Stimulated activated CD8-positive, alpha-beta memory T cell treated with anti-CD3 and anti-CD28 coated beads, Interleukin-15, amount 100 ng/mL, for 24 hours (primary cell): ENCODE measurements at places on chromosomes 13 and 19.

DNA sequence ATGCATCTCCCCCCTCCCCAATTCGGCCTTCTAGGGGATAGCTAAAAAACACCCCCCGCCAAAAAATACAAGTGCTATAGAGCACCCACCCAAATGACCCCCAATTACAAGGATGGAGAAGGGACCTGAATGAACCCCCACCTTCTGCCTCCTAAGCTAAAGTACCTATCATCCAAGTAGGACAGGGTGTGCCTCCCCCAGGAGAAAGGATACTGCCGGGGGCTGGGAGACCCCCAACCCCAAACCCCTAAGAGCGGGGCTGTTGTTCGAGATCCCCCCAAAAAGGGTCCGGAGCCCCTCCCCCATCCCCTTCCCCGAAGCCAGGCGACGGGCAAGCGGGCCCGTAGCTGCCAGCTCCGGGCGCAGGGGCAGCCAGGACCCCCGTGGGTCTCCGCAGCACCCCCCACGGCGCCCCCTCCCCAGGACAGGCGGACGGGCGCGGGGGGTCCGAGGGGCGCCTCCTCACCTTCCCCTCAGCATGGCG lies 1.9 kb downstream of the ZC3H4 start:
- no peak for DNase-seq

DNA sequence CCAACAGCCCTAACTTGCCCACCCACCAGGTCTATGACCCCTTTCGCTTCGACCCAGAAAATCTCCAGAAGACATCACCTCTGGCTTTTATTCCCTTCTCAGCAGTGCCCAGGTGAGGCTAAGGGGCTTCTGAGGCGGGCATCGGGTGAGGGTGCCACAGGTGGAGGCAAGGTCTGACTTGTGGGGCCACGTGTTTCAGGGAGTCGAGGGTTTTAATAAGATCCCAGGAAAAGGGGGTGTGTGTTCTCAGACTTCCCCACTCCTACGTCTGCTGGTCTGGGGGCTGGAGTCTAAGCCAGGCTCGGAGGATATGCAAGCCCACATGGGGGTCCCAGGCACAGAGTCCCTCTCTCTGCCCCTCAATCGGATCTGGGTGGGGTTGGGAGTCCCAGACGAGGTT lies 30.9 kb upstream of the CYP4F8 start:
- DNase-seq: no peak

GRCh38 chr19:15249972-15250639 lies 17.9 kb upstream of the EPHX3 start:
- no peak for DNase-seq

DNA sequence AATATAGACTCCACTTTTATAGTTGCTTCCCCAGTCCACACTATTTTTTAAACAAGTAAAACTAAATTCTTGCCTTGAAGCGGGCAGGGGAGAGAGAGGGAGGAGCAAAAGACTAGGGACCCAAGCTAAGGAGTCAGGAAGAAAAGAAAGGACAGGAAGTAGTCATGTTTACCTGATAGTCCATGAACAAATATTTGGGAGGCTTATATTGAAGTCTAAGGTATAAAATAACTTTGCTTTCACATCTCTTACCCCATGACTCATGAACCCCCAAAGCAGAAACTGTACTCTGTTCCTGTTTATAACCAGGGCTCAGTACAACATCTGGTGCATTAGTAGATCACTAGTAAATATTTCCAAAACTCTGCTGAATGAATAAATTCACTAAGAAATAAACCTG lies 67.3 kb downstream of the ZAR1L start:
- DNase-seq: no peak

DNA sequence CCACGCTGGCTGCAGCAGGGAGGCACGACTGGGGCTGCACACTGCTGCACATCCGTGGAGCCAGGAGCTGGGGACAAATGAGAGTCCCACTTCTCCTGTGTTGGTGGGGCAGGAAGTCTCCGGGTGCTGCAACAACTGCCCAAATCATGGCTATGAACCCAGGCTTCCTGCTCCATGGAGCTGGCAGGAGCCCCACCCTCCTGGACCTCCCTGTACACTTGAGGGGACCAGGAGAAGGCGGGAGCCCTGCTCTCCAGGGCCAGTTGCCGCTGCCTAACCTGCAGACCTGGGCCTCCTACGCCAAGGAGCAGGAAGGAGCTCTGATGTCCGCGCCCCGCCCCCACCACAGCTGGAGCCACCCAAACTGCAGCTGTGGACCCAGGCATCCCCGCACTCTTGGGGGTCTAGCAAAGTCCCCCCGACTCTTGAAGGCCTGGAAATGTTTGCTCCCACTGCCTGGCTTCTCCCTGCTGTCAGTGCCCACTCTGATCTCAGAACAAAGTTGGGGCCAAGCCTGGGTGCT lies 752.1 kb upstream of the PCDH20 start:
- DNase-seq: no peak

DNA sequence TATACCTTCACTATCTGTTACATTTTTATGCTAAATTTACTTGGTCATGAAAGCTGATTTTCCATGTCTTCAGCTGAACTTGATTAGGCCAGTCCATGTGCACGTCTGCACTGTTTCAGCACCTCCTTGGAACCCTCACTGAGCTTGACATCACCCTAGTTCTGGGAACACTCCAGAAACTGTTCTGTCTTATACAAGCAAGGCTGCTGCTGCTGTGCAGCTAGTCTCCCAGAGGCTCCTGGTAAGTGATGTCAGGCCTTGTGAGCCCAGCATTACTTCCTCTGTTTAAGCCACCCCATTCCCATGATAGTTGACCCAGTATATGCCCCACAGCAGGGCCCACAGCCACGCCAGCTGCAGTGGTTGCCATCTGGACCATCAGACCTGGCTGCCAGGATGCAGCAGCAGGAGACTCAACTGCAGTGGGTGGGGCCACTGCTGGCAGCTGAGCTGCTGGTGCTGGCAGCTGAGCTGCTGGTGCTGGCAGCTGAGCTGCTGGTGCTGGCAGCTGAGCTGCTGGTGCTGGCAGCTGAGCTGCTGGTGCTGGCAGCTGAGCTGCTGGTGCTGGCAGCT lies 90.5 kb upstream of the AKAP11 start:
- DNase-seq: no peak

DNA sequence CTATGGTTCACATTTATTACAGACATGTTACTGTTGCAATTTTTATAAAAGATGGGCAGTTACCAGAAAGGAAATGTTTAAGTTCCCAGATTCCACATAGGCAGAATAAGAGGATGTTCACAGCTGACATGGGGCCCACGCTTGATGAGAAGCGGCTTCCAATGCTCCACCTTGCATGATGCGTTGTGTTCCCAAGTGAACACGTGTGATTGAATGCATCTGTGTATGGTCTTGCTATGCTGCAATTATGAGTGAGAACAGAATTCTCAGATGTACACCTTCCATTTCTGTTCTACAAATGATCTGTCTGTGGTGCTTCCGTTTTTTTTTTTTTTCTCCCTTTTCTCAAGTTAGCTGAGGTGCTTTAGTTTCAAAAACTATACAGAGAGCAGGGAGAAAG lies 15.5 kb downstream of the UPF3A start:
- no peak for DNase-seq

DNA sequence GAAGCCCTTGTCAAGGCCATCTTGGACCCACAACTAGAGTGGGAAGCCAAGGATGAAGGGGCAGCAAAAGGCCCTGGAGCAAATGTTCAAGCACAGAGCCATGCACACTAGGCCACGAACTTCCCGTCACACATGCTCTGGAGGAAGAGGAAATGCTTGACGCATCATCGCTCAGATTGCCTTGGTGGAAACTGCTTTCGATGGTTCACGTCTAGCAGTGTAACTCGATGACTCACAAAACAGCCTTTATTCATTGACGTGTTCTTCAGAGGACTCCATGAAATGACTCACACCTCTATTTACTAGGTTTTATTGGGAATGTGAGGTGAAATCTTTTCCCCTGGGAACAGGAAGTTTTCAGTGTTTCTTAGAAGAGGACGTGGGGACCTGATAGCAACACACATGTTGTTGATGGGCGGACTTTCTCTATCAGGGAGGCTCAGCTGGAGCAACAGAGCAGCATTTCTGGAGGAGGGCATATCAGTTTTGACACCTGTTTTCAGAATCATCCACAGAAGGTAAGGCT lies 79.8 kb upstream of the FLT1 start:
- no peak for DNase-seq

DNA sequence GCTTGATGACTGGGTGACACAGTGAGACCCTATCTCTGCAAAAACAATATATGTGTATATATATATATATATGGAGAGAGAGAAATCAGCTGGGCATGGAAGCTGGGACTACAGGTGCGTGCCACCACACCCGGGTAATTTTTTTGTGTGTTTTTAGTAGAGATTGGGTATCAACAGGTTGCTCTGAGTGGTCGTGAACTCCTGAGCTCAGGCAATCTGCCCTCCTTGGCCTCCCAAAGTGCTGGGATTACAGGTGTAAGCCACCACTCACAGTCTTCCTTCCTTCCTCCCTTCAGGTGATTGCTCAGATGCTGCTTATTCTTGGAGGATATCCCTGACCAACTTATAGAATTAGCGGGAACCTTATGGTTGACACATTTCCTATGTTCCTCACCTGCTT lies 41.9 kb downstream of the ERICH4 start:
- no peak for DNase-seq

DNA sequence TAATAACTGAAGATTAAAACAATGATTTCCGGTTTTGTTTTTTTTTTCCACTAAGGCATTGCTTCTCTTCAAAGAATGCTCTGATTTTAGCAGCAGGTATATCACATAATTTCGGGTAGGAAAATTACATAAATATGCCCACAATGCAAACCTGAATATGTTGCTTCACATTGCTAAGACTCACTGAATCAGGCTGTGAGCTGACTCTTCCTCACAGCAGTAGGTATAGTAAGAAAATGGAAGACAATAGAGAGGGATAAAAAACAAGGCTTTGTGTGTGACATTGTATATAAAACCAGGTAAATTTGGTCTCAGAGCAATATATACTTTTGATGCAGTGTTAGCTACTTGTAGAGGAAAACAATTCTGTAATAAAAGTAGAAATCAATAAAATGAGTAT lies 1355.0 kb downstream of the OLFM4 start:
- no peak for DNase-seq

GRCh38 chr13:30255696-30256095 lies 51.7 kb downstream of the KATNAL1 start:
- DNase-seq: no peak

DNA sequence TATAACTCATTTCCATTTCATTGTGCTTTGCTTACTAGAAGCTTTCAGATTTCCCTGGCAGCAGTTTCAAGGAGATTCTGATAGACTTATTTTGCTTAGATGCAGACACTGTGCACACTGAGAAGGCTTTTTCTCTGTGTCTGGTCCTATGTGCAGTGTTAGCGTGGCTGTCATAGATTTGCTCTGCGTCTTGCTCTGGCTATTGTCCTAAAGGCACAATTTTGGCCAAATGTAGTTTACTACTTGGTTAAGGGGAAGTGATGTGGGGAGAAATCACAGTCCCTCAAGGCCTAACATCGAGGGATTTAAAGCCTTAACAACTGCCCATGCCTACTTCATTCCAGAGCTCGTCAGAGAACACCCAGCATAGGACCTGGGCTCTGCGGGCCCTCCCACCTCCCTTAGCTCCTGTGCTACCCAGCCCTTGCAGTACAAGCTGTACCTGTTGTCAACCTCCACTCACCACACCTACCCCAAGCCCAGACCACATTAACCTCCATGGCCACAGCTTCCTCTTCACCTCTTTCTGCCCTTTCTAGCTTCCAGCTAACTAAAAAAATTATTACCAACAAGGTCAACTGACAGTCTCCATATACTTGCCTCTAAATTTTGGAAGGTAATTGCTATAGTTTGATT lies 38.9 kb upstream of the KATNAL1 start:
- peak; percentile 6 for DNase-seq

GRCh38 chr13:30159446-30159839 lies 147.9 kb downstream of the KATNAL1 start:
- DNase-seq: no peak

DNA sequence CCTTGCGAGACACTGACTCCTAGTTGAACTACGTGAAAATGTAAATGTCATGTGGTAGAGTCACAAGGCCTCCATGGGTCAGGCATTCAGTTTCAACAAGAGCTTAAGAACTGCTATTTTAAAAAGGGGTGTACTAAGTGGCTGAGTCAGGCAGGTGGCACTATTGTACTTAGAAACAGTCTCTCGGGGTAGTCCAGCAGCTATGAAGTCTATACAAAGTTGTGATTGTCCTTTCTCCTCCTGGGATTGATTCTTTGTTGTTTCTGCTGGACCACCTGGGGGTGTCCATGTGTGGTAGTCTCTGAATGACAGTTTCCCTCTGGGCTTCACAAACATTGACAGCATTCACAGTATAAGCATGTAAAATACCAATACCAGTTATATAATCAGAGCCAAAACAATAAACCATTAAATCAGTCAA lies 33.0 kb downstream of the UGGT2 start:
- DNase-seq: no peak

- DNase-seq: no peak
Measured at GRCh38 chr13:48424212-48424611, 11.3 kb upstream of the LPAR6 start.

DNA sequence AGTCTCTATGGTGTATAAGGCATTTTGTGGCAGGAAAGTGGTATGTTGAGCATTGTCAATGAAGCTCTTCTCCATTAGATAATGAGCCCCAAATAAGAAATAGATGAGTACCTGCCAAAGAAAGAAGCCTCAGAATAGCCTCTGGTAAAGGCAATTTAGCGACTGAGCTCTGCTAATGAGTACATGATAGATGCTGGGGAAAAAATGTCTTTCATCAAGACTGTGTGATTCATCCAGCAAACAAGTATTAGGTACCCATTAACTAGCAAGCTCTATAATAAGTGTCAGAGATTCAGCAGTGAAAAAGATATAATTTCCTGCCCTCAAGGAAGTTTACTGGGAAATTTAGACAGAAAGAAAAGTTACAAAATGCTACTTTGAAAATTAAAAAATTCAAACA lies 294.6 kb downstream of the ITGBL1 start:
- no peak for DNase-seq

DNA sequence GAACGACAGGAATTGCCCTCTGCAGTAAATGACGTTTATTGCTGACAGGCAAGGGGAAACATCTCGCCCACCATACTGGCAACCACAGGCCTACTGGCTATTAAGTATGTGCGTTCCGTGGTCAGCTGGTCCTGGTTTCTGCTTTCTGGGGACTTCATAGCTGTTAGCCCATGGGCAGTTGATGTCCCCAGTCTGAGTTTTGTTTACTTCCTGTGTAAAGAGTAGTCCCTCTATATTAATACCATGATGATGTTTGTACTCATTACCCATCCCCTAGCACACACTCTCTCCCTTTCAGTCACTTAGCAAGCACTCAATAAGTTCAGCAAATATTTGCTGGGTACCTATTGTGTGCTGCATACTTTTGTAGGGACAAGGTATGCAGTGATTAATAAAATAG lies 6.5 kb upstream of the MIA start:
- DNase-seq: no peak

DNA sequence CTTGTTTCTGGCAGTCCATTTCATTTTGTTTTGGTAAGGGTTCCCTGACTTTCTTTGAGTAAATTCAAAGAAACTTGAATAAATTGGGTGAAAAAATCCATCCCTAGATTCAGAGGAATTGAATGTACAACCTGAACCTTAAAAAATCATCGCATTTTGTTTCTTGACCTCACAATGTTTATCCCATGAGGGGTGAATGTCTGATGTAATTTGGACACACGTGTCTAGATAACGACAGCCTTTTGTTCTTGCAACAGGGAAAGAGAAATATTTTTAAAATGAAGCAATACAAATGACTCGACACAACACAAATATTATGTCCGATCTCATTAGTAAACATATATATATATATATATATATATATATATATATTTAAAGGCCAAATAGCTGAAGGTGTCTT lies 453.2 kb upstream of the ATXN8OS start:
- no peak for DNase-seq

GRCh38 chr13:109897988-109898624 lies 111.7 kb upstream of the IRS2 start:
- DNase-seq: no peak
